ENCODE measurements at places on chromosomes 2 and 18. TPM values are rescaled to one million over a fixed set of nuclear protein-coding genes. Genes with fewer than 3 reads are reported as not detected.

CNTNAP5 gene
- total RNA-seq = not detected

KIAA2012 gene
- total RNA-seq = not detected

SLC25A12 gene
- 18.3 TPM for total RNA-seq

SCN1A gene
- total RNA-seq = not detected

COL4A3 gene
- total RNA-seq = 0.04 TPM

MRO gene
- not detected for total RNA-seq

M1AP gene
- not detected for total RNA-seq

RAD51AP2 gene
- not detected for total RNA-seq

DAPL1 gene
- not detected for total RNA-seq

EIPR1 gene
- total RNA-seq = 44.8 TPM

SPATA3 gene
- total RNA-seq = not detected

SCN7A gene
- total RNA-seq = not detected

SERPINB5 gene
- total RNA-seq = 0.07 TPM

ALPG gene
- not detected for total RNA-seq

POTEJ gene
- total RNA-seq = 0.07 TPM

TMEM17 gene
- total RNA-seq = 1.5 TPM

CHST10 gene
- 15.3 TPM for total RNA-seq

TIMM21 gene
- total RNA-seq = 45.0 TPM

HOXD10 gene
- total RNA-seq = not detected

CNDP1 gene
- total RNA-seq = not detected

FAP gene
- total RNA-seq = 0.21 TPM

PAX8 gene
- 0.18 TPM for total RNA-seq

CROCC2 gene
- not detected for total RNA-seq

DLGAP1 gene
- 0.04 TPM for total RNA-seq

ITGB6 gene
- total RNA-seq = 0.07 TPM

GALNT14 gene
- not detected for total RNA-seq

NEU2 gene
- total RNA-seq = not detected

SERPINB4 gene
- total RNA-seq = not detected

ANKRD62 gene
- total RNA-seq = not detected

POTEC gene
- total RNA-seq = not detected
